Cerebellar nuclear complex (tissue), 1 donor: ENCODE measurements at places on chromosomes 3 and 15.
A peak's percentile ranks its signal among the peaks of the same experiment; 100 is the strongest.

DNA sequence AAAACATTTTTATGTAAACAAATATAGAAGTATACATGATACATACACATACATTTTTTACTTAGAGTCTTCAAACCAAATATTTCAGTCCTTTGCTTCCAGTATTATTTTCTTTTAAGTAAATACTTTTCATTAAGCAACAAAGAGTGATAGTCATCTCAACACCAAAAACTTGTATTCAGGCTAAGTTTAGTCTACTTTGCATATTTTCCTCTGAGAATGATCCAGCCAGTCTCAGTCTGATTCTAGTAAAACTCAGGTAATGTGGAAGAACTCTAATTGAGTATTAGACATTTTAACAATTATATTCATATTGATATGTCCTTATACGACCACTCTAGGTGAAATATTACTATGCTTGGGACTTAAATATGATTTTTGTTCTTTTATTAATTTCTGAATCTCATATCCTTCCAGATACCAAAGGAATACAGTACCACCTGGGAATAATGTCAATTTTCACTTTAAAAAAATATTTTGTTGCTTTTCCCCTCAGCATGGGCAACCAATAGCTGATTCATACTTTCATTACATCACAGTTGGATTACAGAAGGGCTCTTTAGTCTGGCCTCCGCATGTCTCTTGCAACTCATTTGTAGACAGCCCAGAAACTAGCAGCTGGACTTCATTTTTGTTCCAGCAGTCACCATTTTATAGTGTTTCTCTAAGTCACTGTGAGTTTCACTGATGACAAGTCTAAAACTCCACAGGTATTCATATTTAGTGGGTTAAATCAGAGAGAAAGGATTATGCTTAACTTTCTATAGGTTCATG, 390.4 kb downstream of the ZBTB20 start:
- no peak for DNase-seq

GRCh38 chr15:90209591-90209990, 8.5 kb downstream of the SEMA4B start:
- DNase-seq = no peak

DNA sequence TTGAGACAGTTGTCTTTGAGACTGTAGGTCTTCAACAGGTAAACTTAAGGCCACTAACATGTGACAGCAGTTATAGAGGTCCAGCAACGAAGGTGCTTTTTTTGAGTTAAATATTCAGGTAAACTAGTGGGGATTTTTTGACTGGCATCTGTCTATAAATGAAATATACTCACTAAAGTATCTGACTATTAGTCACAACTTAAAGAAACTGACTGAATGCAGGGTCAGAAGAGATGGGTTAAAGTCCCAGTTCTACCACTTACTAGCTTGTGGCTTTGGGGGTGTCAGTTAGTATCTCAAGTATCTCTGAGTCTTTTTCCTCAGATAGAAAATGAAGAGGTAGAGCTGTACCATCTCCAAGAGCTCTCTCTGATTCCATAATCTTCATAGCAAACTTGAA, 18.0 kb downstream of the MIX23 start:
- DNase-seq = no peak

GRCh38 chr3:190180268-190180667, 59.6 kb upstream of the P3H2 start:
- DNase-seq = no peak

GRCh38 chr3:127691974-127692373, 19.2 kb downstream of the ABTB1 start:
- no peak for DNase-seq

GRCh38 chr3:193761969-193762368, 169.0 kb downstream of the OPA1 start:
- DNase-seq = no peak

DNA sequence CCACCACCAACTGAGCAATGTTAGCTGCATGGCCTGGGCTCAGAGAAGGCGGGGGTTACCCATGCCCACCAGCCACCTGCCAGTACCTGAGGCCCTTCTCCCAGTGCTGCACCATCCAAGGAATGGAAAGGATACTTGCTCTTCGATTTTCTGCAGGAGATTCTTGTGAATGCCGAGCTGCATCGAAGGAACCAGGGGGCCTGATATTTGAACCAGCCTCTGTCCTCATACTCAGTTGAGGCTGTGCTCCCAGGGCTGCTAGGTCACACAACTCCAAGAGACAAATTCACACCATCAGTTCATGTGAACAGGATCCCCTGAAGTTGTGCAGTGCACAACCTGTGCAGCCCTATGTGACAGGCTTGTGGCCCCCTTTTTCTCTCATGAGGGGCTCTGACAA, 18.0 kb downstream of the PLA2G4F start:
- DNase-seq = no peak

DNA sequence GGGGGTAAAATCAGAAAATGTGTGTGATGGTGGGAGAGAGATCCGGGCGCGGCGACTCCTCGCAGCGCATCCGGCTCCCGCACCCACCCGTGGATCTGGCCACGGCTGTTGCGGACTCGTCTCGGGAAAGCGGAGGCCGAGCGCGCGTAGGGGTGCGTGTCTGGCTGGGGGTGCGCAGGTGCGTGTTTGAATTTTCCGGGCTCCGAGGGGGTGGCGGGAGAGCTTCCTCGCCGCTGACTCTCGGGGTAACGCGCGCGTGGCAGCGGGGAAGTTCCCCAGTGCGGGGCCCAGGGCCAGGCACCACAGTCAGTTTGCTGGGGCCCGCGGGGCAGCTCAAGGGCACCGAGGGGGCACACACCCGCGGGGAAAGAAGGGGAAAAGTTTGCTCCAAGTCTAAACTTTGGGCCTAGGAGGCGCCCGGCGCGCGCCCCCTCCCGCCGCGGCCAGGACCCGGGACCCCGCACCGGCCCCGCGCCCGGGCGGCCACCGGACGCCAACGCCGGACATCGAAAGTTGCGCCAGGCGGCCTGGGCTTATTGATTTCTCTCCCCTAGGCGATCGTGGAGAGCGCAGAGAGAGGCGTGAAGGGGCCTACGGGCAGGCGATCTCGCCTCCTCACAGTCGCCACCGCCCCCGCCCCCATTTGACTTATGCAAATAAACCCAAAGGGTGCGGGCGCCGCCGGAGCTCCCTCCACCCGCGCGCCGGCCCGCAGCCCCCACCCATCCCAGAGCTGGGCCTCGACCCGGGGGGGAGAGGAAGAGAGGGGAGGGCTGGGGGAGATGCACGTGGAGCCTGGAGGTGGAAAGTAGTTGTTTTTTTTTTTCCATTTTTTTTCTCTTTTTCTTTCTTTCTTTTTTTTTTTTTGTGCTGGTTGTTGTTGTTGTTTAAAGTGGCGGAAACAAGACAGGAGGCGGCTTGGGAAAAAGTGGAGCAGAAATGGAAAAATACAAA, 639 bp downstream of the FOXP1 start:
- DNase-seq = no peak

DNA sequence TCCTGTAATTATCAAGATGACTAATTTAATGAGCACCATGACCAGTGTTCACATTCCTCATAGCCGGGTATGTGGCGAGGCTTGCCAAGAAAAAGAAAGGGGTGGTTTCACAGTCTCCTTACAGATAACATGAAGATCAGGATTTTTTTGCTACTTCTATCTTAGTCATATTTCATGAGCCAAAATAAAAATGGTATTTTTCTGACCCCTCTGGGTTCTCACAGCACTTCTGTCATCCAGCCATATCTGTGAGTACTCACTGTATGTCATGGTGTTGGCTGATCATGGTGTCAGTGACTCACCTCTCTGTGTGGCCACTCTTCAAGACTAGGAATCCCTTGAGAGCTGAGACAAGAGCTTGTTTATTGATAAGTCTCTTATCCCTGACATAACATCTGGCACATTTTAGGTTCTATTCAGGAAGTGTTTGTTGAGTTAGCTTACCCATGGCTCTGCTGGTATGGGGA, 130.5 kb upstream of the LMCD1 start:
- no peak for DNase-seq

- no peak for DNase-seq
Observed at GRCh38 chr3:194022052-194022451, 113.9 kb upstream of the HES1 start.

GRCh38 chr3:66483006-66483405, 17.8 kb downstream of the LRIG1 start:
- DNase-seq = peak; percentile 85

GRCh38 chr3:38994251-38994650, 57.5 kb downstream of the SCN11A start:
- no peak for DNase-seq

DNA sequence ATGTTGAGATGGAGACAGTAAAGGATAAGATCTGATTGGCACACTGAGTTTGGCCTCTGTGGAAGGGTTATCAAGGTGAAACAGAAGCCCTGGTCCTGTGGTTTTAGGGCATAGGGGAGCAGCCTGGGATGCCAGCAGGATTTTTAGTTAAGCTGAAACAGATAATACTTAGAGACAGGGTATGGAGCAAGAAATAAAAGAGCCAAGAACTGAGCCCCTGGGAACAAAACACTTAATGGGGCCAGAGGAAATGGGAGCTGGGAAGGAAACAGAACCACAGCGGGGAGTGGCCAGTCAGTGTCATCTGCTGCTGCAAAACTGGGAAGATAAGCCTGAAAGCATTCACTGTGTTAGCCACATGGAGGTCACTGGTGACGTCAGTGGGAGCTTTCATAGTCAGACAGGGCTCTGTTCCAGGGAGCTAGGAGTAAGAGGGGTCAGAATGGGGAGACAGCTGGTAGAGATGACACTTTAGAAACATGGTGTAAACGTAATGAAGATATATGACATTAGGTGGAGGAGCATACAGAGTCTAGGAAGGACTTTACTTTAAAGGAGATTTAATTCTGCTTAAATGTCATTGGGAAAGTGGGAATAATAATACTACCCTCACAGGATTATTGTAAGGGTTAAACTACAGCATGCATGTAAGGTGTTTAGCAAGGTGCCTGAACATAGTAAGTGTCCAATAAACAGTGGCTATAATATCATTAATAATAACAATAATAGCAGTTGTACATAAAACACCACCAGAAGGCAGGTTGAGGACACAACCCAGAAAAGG, 172.7 kb upstream of the CTNNB1 start:
- no peak for DNase-seq

DNA sequence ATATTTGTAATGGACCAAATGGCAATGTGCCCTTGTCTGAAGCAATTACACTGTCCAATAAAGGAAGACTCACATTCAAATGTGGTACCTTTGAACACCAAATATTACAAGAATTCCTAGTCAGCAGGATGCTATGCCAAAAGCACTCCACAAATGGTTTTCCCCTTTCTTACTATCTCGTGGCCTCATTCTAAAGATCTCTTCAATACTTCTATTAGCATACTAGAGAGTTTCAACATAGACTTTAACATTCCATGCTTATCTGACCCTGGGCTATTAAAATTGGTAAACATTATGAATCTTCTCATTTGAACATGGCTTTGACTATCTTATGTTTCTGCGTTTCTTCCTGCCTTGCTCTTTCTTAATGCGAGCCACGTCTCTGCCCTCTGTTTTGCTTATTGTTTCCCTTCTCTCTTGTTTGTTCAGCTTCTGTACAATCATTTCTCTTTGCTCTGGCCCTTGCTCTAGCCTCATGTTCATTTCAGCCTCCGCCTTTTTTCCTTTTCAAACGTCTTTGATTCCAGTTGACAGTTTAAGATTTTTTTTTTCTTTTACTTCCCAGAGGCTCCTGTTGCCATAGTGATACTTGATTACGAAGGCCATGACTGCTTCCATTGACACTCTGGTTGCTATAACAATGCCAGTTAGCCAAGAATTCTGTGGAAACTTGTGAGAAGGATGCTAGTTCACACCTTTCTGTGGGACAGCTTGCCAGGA, 49.5 kb upstream of the SLC9A9 start:
- no peak for DNase-seq

GRCh38 chr3:115961380-115961779, 338.1 kb downstream of the GAP43 start:
- DNase-seq = no peak

GRCh38 chr3:27596921-27597320, 112.7 kb upstream of the SLC4A7 start:
- DNase-seq = no peak

DNA sequence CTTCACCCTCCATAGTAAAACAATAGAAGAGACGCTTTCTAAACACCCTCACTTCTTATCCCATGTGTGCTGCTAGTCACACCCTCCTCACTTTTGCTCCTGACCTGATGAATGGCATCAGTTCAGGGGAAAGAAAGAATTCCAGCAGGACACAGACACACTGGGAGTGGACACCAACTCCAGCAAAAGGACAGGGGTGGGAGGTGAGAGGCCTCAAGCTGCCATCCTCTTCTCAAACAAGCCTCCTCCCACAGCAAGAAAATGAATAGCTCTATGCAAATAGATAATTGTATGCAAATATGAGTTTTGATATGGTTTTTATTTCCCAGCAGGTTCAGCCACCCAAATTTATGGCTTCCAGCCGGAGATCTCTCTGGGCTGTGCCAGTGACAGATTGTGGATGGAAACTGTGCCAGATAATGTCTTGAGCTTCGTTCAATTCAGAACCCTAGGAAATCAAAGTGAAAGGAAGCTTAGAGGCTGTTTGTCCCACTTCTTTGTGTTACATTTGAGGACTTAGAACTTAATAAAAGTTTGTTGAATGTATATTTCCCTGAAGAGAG, 209.3 kb upstream of the PPP2R3A start:
- DNase-seq = no peak

- DNase-seq = no peak
Observed at GRCh38 chr3:123092243-123092642, 25.4 kb downstream of the PDIA5 start.

DNA sequence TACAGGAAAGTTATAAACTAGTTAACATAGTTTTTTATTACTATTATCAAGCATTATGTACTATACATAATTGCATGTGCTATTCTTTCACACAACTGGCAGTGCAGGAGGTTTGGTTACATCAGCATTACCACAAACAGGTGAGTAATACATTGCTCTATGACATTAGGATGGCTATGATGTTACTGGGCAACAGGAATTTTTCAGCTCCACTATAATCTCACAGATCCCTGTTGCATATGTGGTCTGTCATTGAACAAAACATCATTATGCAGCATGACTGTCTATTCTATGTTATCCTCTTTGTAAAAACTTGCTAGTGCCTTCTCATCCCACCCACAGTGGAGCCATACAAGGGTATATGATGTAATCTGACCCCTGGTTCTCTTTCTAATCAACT, 36.5 kb upstream of the PDZRN3 start:
- no peak for DNase-seq

GRCh38 chr3:162395496-162395895, 898.9 kb downstream of the OTOL1 start:
- DNase-seq = no peak

- no peak for DNase-seq
Observed at GRCh38 chr15:33561407-33561806, 250.6 kb downstream of the RYR3 start.

DNA sequence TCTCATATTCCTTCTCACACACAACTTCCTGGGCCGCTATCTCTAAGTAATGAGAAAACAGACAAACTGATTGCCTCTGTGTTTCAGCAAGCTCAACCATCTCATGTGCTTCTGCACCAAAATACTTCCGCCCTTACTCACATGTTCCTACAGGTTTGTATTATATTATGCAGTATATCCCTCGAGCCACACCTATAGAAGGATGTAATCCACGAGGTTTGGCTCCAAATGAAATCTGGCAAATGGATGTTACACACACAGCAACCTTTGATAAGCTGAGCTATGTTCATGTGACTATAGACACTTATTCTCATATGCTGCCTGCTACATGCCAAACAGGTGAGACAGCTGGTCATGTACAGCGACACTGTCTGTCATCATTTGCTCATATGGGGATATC, 22.6 kb downstream of the CCRL2 start:
- DNase-seq = no peak

- DNase-seq = no peak
Observed at GRCh38 chr3:37519236-37519635, 342.4 kb upstream of the CTDSPL start.
